Activated T-helper 1 cell treated with anti-CD3 and anti-CD28 coated beads, Interleukin-2, amount 50 U/mL, for 16 hours (primary cell): ENCODE measurements at places on chromosomes 1 and 21.

GRCh38 chr1:23125489-23125888 is 43.2 kb downstream of the LUZP1 start:
- DNase-seq, result no peak

GRCh38 chr1:222713091-222713961 is 962 bp downstream of the BROX start:
- DNase-seq, result peak; percentile 84

GRCh38 chr1:184387476-184388318 is 868 bp downstream of the C1orf21 start:
- peak; percentile 11 for DNase-seq

GRCh38 chr1:2377751-2378440 is 13.5 kb downstream of the MORN1 start:
- DNase-seq, result no peak

- DNase-seq, result no peak
These were observed 145.2 kb downstream of the NTMT2 start for GRCh38 chr1:170290991-170291390.

GRCh38 chr1:8161546-8162105 is 135.5 kb upstream of the ERRFI1 start:
- DNase-seq, result no peak

- DNase-seq, result no peak
These were observed 331.2 kb downstream of the KIF26B start for GRCh38 chr1:245485996-245486395.

- no peak for DNase-seq
These were observed 76.5 kb downstream of the S1PR1 start for GRCh38 chr1:101313356-101313755.

DNA sequence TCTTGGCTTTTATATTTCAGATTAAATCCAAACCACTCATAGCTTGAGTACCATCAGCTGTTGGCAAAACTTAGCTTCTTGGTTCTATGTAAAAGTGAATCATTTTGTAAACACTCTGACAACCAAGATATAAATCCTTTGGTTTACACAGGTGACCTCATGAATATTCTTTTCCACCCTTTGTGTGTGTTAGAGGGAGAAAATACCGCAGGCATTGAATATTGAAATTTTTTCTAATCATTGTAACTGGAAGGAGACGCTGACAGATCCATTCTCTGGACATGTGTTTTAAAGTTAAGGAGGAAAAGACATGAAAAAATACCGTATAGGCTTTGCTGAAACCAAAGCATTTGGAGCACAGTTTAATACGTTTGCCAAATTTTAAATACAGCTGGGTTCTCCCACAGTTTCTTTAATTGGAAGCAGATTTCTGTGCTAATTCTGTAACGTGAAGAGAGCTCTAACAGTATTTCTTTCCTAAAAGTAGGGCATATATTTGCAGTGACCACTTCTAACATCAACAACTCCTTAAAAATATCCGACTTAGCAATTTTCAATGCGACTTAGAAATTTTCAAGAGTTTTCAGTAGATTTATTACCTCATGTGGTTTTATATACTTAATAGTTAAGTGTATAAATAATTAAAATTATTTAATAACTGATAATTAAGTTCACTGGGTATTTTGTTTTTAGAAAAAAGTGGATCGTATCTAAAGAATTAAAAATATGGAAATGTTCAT is 388.2 kb downstream of the USP25 start:
- DNase-seq, result no peak

DNA sequence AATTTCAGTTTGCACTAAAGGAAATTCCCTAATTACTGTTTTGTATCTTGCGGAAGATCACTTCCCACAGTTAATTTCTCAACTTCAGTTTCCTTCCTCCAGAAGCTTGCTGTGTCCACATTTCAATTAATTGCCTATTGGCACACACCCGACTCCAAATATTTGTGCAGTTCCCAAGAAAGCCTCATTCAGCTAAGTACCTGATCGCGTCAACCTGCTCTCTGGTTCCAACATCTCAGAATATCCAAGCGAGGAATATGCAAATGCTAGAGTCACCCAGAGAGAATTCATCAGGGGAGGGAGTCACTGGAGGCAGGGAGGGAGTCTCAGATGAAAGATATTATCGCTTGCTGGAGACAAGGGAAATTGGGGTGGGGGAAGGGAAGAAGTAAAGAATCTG is 351.3 kb downstream of the RRAGC start:
- no peak for DNase-seq

- DNase-seq, result no peak
These were observed 2.2 kb upstream of the CBR3 start for GRCh38 chr21:36132696-36133095.

GRCh38 chr1:119504831-119505230 is 2.2 kb upstream of the HSD3B1 start:
- no peak for DNase-seq

GRCh38 chr1:84398175-84399155 is at the start of gene DNASE2B:
TSS of gene DNASE2B (plus strand) at chr1:84398484. CDS start at chr1:84398565, 81 bp downstream.
- DNase-seq, result no peak

DNA sequence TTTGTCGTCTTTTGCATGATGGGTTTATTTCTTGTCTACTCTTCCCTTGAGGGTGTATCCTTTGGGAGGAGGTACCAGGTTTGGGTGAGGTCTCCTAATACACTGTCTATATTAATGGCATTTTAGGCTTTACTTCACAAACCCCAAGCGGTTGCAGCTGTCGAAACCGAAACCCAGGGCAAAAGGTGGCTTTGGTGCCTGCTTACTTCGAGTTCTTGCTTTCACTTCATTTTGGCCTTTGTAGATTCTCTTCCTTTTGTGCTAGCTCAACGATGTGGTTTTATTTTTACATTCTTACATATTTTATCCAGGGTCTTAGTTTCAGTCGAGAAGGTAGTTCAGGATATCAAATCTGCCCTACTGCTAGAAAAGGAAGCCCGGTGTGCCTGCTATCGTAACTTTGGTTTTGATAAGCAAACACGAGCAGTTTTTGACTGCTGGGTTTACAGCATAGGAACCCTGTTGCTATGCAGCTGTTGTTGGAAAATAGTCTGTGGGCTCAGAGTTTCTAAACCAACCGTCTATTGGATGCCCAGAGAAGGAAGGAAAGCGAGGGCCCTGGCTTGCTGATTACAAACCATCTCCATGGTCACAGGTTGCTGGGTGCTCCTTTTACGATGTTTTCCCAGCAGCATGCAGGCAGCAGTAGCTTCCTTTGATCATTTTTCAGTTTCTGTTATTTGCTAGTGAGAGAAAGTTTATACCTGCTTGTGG is 9.8 kb upstream of the TSPAN2 start:
- peak; percentile 39 for DNase-seq

GRCh38 chr1:113275083-113275482 is 115.2 kb upstream of the MAGI3 start:
- no peak for DNase-seq

- DNase-seq, result no peak
These were observed 11.4 kb upstream of the GADD45A start for GRCh38 chr1:67673468-67674201.

DNA sequence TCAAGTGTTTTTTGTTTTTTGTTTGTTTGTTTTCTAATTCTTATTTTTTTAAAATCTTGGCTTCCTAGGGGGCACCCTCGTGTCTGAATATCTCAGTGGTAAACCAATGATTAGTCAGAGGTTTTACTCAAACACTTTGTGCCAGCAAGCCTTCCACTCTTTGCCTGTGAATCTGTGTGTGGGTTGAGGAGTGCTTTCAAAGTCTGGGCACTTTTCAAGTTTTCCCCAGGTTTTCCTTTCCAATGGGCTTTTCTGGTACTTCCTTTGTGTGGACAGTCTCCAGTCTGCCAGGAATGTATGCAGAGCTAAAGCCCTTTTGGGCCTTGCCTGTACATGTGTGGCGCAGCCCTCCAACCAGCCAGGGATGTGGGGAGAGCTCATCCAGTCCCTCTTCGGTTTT is 9.7 kb upstream of the PPIE start:
- DNase-seq, result no peak

DNA sequence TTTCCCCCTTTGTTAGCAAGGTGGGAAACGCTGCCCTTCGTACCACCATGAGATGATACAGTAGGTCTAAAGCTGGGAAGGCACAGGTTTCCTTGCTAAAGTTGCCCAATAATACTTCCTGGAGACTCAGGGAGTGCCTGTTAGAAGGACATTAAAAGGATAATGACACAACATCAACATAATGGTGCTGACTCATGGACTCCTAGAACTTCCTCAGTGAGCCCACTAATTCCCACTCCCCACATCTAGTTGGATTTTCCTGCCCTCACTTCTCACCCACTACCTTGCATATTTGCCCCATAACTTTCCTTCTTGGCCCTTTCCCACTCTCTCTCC is 17.5 kb downstream of the CFAP45 start:
- DNase-seq, result no peak

DNA sequence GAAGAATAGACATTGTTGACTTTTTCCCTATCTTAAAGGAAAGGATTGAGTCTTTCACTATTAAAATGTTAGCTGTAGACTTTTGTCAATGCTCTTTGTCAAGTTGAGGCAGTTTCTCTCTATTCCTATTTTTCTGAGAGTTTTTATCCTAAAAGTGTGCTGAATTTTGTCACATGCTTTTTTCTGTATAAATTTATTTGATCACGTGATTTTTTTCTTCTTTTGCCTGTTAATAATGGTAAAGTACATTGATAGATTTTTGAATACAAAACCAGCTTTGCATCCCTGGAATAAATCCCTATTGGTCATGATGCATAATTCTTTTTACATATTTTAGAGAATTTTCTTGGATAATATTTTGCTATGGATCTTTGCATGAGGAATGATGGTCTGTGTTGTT is 60.1 kb downstream of the DNAH14 start:
- DNase-seq, result no peak
